ACHN (cell line): ENCODE measurements at places on chromosomes 13 and 19.
A peak's percentile ranks its signal among the peaks of the same experiment; 100 is the strongest.

GRCh38 chr13:46552889-46553520 lies at the start of gene LRCH1:
LRCH1 (plus strand) TSS chr13:46553170; CDS start chr13:46553397, 227 bp downstream.
- peak; percentile 83 for DNase-seq

- DNase-seq = no peak
Measured at GRCh38 chr13:26299168-26299750, 45.3 kb downstream of the CDK8 start.

GRCh38 chr19:53823380-53824120 lies 564 bp downstream of the NLRP12 start:
- no peak for DNase-seq

- no peak for DNase-seq
Measured at GRCh38 chr19:38304352-38304865, 358 bp downstream of the C19orf33 start.
